ENCODE measurements at places on chromosomes 1 and 21.

GRCh38 chr1:147762233-147763024 is 2.0 kb upstream of the GJA5 start:
- DNase-seq = no peak

DNA sequence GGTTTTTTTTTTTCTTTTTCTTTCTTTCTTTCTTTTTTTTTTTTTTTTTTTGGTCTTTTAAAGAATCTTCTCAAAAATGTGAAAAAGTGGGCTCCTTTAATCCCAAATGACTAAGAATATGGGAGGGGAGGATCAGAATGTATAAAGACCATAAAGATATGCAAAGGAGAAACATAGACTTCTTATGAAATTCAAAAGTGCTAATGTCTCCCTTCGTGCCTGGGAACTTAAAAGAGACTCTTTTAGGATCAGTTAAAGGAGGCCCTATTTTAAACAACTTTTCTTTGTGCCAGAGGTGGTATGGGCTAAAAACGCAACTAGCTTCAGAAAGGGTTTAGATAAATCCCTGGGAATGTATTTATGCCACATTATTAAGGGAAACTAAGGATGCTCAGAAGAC is 54.2 kb upstream of the KAZN start:
- no peak for DNase-seq

GRCh38 chr1:25360596-25361581 is 22.8 kb downstream of the TMEM50A start:
- DNase-seq = no peak

GRCh38 chr1:230627767-230628166 is 14.5 kb upstream of the COG2 start:
- DNase-seq = no peak

GRCh38 chr1:175219774-175220173 is 27.2 kb upstream of the KIAA0040 start:
- no peak for DNase-seq

DNA sequence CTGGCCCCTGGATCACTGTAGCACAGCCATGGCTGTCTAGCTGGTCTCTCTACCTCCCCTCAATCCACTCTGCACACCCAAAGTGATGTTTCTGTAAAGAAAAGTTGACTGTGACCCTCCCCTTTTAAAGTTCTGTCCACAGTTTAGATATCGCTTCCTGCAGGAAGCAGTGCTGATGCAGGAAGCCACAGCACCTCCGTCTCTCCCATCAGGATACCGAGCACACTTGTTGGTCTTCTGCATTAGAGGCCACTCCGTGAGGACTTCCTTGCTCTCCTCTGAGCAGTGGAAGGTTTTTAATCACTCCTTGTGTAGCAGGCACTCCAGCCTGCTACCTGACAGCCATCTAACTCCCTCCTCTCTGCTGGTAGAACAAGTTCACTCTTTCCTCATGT is 69.5 kb downstream of the GADD45A start:
- DNase-seq = no peak

DNA sequence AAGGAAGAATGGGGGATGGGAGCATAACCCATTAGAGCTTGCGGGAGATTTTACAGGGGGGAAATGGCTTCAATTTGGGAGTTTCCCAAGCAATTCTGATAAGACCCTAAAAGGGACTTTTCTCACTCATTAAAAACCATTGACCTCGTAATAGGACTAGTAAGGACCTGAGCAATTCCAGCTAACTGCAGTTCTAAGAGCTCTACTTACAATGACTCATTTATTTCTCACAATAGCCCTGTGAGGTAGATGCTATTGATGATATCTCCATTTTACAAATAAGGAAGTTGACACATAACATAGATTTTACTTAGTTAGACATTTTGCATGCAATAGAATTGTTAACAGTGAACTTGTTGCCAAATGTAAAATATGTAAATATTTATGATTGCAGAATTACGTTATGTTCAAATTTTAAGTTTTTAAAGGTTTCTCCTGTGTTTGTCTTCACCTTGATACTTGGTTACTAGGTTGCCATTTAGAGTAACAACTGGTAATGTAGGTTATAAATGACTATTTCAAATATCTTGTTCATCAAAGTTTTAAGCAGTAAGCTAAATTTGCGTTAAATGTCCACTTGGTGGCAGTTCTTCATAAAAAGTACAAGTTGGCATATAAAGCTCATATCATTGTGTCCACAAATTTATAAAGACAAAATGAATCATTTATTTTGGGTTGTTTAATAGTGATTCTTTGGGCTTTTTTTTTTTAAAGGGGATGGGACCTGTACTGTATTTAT is 182.0 kb downstream of the PLA2G4A start:
- DNase-seq = no peak

DNA sequence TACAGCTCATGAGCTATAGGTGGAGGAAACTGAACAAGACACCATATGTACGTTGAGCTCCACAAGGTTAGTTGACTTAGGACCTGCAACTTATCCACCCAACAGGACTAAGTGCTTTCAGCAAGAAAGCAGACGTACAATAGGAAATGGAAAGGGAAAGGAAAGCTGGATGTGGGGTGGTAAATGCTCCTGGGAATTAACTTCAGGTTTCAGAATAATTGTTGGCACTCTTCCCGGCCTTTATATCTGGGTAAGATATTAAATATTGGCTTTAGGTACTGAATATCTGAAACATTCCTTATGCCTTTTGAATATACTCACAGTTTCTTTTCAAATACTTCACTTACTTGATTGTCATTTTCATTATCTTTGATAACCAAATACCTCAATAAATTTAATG is 36.3 kb downstream of the GLMN start:
- DNase-seq = no peak

- DNase-seq = no peak
Observed at GRCh38 chr1:19310720-19311502, 1.0 kb downstream of the AKR7A2 start.

DNA sequence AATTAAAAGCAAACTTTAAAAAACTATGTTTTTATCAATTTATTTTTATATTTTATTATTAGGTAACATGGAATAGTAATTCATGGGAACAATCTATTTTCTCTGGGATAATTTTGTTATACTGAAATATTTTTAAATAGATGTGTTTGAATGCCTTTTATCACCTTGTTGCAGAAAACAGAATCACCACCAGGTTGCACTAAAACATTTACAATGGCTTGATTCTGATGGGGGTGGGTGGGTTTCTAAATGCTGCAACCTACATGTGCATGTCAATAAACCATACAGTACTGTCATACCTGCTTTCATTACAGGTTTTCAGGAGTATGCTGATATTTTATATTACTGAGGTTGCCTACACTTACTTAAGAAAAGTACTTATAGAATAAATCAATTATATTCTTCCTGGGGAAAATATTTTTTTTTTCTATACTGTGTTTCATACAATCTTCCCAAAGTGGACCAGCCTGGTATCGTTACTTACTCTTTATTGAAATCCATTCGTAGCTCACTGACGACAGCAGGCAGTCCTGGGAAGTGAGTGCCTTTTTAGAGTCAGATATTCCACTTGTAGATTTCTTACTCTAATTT is 132.8 kb downstream of the PTPRC start:
- no peak for DNase-seq

- no peak for DNase-seq
Observed at GRCh38 chr1:33713058-33713877, 150.6 kb upstream of the HMGB4 start.

- no peak for DNase-seq
Observed at GRCh38 chr1:60367532-60367931, 294.0 kb upstream of the C1orf87 start.
